CD4-positive, alpha-beta T cell treated with Interleukin-4 for 4 hours (primary cell): ENCODE measurements at places on chromosomes 2 and 18.
A peak's percentile ranks its signal among the peaks of the same experiment; 100 is the strongest.

DNA sequence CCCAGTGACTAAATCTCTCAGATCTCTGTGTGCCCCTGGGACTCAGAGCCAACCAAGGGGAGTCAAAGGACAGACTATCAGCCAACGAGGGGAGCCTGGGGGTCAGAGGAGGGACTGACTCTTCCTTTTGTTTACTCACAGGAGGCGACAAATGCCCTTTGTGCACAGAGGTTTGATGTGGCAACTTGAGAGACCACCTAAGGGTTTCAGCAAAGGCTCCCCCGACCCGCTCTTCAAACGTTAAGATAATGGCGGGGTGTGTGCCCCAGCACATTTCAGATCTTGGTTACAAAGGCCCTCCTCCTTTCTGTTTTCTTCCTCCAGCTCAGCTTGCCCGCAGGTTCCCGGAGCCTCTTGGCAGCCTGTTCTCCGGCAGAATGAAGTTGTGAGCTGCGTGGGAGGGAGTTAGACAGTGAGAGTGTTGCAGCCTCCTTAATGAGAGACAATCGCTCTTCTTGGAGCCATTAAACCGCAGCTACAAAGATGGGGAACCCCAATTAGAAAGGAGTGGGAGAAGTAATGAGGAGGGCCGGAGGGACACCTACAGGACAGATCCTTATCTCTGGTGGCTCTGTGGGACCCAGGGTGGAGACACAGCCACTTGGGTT is 76.2 kb downstream of the KIAA2012 start:
- DNase-seq = no peak

DNA sequence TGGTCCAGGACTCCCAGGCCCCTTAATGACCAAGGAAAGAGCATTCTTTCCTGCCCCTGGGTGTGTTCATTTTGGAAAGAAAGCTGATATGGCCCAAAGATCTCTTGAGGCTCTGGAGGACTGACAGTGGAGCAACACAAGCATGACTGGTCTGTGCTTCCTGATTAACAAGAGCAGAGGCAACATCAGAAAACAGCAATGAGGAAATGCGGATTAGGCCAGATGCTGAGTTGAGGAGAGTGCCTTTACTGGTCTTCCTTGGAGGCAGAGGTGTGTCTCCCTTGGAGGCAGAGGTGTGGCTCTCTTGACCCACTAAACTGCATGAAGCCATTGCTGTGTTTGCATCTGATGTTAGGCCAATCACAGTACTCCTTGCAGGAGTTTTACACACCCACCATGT is 19.9 kb downstream of the IL36B start:
- DNase-seq = no peak

- DNase-seq = peak; percentile 74
These were observed 46.5 kb downstream of the UNC50 start for GRCh38 chr2:98654699-98655495.

- DNase-seq = no peak
These were observed 99.0 kb upstream of the GRB14 start for GRCh38 chr2:164719996-164720941.

DNA sequence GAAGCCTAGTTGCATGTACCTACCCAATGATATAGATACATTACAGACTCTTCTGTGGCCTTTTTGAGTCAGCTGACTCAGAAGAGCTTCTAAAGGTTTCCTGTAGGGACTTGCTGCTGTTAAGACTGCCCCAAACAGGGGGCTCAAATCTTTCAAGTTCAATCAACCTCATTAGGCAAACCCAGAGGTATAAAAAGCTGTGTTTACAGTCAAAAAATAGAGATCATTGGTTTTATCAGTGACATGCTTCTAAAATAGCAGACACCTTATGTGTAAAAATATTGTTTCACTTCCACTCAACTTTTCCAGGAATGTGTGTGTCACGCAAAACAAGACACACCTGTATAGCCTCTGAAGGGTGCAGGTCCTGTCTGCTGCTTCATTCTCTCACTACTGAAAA is 624.3 kb upstream of the FANCL start:
- no peak for DNase-seq

- no peak for DNase-seq
These were observed 202.7 kb downstream of the CYP26B1 start for GRCh38 chr2:71944806-71945602.
